AG20443 (cell line): ENCODE measurements at places on chromosomes 2 and 18.

- no peak for DNase-seq
Observed at GRCh38 chr2:190098851-190099250, 36.3 kb upstream of the MSTN start.

GRCh38 chr2:107663632-107664031 lies 163.1 kb upstream of the RGPD4 start:
- no peak for DNase-seq

DNA sequence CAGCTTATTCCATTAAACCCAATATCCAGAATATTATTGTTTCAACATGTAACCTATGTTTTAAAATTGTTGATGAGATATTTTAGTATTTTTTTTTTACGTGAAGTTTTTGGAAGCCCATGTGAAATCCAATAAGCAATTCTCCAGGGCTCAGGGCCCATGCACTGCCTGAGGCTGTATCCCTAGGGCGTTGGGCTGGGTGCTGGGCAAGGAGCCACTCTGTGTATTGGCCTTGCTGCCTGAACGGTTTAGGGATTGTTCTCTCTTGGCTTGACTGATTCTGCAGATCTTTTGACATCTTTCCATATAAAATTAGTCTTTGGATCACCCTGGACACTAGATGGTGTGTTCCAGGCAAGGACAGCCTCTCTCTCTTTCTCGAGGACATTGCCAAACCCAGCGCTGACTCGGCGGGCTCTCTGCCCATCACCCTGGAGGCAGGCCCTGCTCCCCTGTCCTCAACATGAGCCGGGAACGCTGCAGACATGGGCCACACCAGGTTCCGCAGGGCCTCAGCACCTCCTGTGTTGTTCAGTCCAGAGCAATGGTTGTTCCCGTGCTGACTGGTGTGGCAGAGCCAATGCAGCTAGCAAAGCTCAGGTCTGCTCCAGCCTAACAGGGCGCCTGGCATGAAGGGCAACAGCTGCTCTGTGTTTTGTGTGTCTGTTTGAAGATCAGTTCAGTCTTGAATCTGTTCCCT lies 163.0 kb downstream of the SEPTIN10 start:
- no peak for DNase-seq

DNA sequence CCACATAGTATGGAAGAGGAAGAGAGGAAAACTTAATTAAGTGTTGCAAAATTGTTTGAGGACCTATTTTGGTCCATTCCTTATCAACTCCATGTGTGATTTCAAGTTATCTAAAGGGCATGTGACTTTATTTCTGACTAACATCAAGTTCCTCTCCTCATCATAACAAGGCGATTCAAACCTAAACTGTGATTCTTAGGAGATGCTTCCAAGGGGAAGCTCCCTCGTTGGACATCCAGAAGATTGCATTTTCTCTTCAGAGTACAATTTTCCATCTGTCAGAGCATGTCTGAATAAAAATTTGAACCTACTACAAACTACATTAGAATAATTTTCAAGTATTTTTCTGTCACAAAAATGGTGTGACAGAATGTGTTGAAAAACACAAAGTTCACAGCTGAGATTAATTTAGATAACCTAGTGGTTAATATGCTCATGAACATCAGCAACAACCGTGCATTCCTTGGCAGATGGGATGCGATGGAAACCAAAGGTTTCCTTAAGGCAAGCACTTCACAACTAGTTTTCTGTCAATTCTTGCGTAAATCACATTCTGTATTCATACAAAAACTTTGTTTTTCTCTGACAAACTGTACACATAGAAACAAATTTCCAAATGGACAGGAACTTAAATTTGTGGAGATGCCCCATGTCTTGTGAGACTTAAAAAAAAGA lies 4.2 kb downstream of the SFT2D3 start:
- DNase-seq = no peak

- DNase-seq = no peak
Observed at GRCh38 chr18:77866351-77866750, 616.7 kb downstream of the GALR1 start.

DNA sequence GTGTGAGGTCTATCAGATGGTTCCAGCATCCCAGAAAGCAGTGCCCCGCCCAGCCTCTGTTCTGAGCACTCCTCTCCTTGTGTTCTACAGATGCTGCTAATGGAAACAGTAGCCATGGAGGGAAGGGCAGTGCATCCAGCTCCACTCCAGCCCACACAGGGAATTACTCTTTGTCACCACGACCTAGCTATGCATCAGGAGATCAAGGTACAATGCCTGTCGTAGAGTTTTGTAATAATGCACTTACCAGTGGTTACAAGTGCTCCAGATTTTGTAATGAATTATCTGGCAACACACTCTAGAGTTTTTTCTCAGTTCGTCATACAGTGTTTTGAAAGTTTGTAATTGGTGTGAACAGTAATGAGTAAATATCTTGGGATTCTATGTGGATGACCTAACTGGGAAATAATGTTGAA lies 161.1 kb downstream of the ESCO1 start:
- DNase-seq = peak; percentile 84

DNA sequence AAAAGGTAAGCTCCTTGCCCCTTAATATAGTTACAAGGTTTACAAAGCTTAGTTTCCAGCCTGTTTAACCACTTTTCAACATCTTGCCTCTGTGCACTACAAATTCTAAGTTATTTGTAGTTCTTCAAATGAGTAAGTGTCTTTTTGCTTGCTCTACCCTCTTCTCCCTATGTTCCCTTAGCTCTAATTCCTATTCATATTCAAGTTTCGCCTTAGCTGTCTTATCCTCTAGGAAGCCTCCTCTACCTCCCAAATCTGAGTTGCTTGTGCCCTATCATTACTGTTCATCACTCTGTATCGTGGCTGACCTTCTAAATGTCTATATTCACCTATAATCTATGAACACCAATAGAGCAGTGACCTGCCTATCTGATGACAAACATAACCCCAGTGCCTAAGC lies 25.3 kb downstream of the NRXN1 start:
- no peak for DNase-seq

DNA sequence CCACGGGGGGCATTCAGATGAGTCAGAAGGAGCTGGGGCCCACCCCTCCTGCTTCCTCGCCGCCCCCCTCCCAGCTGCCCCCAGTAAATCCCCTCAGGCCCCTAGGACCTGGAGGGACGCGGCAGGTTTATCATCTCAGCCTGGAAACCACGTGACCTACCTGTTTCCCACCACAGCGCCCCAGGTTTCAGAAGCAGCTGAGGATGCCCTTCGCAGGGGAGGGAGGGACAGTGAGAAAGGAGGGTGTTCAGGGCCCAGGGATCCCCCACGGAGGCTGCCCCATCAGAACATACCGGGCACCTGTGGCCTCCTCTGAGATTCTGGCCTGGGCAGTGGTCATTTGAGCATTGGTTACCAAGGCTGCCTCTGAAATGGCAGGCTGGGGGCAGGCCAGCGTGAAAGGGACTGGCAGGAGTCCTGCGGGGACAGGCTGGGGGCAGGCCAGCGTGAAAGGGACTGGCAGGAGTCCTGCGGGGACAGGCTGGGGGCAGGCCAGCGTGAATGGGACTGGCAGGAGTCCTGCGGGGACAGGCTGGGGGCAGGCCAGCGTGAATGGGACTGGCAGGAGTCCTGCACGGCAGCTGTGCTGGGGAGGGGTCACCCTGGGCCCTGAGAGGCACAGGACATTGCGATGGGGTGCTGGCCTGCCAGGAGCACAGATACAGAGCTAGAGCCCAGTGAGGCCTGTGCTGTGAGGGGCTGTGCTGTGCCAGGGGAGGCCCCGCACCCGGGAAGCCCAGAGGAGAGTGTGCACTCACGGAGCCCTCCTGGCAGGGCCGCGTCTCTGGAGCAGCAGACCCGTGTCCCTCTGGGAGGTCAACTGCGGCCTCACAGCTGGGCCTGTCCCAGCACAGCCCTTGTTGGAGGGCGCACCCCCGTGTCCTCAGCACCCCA lies 1.6 kb downstream of the NEU4 start:
- peak; percentile 14 for DNase-seq

GRCh38 chr2:96090196-96090926 lies 26.0 kb downstream of the ADRA2B start:
- peak; percentile 3 for DNase-seq

GRCh38 chr2:224838335-224838734 lies 122.2 kb upstream of the CCDC195 start:
- peak; percentile 33 for DNase-seq

DNA sequence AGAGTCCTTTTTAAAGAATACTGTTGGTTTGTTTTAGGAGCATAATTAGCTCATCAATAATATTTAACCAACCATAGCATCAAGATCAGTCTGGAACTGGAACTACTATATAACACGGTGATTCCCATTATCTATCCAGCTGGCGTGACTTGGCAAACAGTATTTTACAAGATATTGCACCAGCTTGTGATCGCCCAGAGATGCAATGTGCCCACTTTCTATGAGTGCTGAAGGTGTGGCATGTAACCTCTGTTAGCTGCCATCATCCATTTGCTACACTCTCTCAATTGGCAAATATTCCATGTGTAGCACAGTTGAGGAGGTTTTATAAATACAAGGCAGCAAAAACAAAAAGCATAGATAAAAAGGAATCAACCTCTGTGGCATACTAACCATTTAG lies 64.9 kb downstream of the FIGN start:
- DNase-seq = no peak

DNA sequence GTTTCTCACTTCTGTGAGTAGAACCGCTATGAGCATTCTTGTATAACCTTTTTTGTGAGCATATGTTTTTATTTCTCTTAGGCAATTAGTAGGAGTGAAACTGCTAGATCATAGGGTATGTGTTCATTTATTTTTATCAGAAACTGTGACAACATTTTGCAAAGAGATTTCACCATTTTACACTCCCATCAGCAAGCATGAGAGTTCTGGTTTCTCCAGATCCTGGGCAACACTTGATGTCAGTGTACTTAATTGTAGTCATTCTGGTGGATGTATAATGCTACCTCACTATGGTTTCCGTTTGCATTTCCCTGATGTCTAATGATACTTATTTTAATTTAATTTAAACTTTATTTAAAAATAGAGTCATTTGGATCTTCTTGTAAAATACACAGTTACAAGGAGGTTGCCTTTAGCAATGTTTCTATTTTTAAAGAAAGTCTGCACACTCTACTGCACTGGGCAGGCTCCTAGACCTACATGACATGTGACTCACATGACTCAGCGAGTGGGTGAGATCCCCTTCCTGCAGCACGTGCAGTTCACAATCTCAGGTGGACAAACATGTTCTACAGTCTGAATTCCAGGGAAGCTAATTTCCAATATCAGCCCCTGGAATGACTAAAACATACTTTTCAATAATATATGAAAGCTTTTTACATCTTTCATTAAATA lies 127.0 kb upstream of the BCL2L11 start:
- no peak for DNase-seq

GRCh38 chr2:208511573-208511972 lies 105.0 kb downstream of the PTH2R start:
- no peak for DNase-seq

- DNase-seq = peak; percentile 63
Observed at GRCh38 chr2:102449370-102449974, 23.6 kb upstream of the SLC9A4 start.

GRCh38 chr2:41283079-41283775 lies 764.6 kb upstream of the PKDCC start:
- no peak for DNase-seq

GRCh38 chr2:165778187-165778556 lies 15.9 kb downstream of the GALNT3 start:
- no peak for DNase-seq

GRCh38 chr18:22210311-22210754 lies 40.9 kb downstream of the GATA6 start:
- peak; percentile 60 for DNase-seq

- DNase-seq = peak; percentile 29
Observed at GRCh38 chr2:201070948-201071478, 458 bp downstream of the HYCC2 start.
